NCI-H2081 treated with DMSO at 0.1 percent for 48 hours (cell line): ENCODE measurements at places on chromosomes 13 and 19.

DNA sequence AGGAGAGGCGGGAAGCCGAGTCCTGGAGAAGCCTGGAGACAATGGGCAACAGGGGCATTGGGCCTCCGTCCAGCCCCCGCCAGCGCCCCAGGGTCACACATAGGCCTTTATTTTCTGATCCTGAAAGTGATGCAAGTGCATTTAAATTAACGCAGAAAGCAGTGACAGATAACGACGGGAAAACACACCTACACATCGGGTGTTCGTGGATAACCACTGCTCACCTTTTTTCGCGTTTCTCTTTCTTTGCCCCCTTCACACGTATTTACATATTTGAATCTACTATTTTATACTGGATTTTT lies 30.4 kb upstream of the GRTP1 start:
- no peak for DNase-seq

DNA sequence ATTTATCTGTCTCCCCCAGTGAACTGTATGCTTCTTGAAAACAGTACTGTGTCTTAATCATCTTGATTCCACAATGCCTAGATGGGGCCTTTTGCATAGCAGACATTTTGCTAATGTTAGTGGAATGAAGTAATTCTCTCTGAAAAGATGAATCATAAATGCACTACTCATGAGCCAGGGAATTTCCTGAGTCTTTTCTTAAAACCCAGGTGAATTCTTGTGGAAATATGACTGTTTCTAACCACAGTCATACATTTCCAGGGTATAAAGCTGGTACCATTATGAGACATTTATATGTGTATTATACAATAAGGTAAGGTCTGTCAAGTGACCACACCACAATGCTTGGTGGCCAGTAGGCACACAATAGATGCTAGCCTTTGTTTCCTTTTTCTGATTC lies 5.5 kb upstream of the KCTD4 start:
- DNase-seq = no peak

DNA sequence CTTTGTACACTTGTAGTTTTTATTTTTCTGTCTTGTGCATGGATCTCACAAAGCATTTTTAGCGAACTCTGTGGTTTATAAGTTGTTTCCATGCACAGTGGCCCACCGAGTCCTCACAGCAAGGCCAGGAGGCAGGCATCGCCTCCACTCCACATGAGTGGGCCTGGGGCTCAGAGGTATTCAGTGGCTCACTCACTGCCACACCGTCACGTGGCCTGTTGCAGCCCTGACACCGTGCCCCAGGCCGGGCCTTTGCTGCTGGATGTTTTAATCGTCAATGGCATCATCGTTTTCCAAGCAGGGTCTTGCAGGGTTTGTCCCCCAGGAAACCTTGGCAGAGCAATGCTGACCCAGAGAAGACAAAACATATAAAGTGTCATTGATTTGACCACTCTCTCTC lies 59.8 kb downstream of the SPACA7 start:
- no peak for DNase-seq

GRCh38 chr19:29887442-29887855 lies 54.6 kb upstream of the URI1 start:
- no peak for DNase-seq

GRCh38 chr13:76027131-76027530 lies 391.0 kb downstream of the LMO7 start:
- no peak for DNase-seq

DNA sequence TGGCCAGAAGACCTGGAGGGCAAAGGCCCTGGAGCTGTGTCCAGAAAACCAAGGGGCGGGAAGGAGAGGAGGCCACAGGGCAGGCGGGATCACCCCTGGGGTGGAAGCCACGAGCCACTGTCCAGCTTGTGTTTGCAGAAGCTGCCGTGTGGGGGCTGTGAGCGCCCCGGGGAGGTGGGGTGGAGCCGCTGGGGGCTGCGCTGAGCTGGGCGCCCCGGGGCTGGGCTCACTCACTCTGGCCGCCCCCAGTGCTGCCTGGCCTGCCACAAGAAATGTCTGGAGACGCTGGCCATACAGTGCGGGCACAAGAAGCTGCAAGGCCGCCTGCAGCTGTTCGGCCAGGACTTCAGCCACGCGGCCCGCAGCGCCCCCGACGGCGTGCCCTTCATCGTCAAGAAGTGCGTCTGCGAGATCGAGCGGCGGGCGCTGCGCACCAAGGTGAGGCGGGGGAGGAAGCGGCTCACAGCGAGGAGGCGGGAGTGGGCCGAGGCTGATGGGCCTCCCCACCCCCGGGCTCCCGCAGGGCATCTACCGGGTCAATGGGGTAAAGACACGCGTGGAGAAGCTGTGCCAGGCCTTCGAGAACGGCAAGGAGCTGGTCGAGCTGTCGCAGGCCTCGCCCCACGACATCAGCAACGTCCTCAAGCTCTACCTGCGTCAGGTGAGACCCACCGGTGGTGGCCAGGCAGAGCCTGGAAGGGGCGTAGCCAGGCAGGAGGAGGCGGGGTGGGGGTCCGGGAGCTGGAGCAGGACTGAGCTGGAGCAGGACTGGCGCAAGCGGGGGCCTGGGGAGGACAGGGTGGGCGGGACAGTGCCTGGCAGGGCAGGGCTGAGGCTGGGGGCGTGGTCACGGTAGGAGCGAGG lies 13.6 kb downstream of the POLR2E start:
- no peak for DNase-seq
